Activated CD4-positive, alpha-beta T cell treated with anti-CD3 and anti-CD28 coated beads, Interleukin-2, amount 10 ng/mL, durations not matched to agents 7 days and 5 days (primary cell): ENCODE measurements at places on chromosomes 2 and 18.

DNA sequence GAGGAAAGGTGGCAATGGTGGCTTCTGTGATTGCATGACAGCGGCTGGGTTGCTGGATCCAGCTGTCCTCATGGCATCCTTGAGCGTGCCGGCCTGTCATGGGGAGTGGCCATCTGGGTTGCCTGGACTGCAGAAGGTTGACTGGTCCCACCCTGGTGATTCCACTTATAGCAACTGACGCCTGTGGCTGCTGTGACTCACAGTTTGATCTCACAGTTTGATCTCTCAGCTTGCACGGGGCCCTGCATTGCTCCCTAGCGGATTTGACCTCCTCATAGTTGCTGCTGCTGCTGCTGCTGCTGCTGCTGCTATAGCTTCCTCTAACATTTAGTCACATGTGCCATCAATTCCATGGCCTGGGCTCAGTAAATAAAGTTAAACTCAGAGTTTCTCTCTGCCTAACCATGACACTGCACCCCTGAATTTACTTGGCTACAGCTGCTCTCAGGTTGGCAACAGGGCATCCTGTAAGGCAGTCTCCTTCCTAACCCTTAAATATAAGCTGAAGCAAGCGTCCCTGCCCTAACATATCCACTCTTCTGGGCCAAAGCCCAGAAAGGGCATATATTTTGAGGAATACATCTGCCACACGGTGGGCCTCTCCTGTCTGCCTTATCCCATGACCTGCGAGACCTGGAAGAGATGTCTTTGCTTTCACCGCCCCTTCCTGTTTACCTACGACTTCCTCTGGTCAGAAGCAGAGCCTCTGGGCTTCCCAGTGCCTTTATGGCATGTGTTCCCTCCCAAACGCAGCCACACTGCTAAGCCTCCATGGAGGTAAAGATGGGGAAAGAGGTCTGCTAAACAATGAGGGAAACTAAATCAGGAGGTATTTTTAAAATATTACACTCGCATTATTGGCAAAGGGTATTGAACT, 37.8 kb upstream of the CCDC150 start:
- DNase-seq, result no peak

DNA sequence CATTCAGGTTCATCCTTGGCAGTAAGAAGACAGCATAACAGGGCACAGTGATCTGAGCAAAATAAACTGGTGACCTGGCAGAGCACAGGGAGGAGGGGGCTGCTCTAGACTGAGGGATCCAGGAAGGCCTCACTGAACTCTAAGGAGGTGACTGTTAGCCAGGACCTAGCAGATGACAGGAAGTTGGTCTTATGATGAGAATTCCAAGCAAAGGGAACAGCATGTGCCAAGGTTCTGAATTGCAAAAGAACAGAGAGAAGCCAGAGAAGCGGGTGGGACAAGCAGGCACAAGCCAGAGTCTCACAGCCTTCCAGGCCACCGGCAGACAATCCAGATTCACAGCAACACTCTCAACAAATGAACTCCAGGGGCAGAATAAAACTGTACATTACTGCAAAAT, 152.7 kb upstream of the PTPRM start:
- no peak for DNase-seq

DNA sequence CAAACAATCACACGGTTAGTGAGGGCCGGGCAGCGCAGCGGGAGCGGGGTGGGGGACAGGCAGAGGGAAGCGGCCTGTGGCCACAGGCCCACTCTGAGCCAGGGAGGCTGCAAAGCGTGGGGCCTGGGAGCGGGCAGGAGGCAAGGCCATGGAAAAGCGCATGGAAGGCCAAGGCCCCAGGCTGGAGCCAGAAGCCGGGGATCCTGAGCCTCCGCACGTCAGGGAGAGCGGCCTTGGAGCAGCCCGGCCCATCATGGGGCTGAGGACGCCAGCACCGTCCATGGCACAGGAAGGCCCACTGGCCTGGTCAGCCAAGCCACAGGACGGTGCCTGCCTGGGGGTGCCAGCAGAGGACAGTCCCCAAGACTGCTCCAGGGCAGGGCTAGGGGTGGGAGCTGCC, 43.1 kb downstream of the AQP12A start:
- DNase-seq, result no peak

DNA sequence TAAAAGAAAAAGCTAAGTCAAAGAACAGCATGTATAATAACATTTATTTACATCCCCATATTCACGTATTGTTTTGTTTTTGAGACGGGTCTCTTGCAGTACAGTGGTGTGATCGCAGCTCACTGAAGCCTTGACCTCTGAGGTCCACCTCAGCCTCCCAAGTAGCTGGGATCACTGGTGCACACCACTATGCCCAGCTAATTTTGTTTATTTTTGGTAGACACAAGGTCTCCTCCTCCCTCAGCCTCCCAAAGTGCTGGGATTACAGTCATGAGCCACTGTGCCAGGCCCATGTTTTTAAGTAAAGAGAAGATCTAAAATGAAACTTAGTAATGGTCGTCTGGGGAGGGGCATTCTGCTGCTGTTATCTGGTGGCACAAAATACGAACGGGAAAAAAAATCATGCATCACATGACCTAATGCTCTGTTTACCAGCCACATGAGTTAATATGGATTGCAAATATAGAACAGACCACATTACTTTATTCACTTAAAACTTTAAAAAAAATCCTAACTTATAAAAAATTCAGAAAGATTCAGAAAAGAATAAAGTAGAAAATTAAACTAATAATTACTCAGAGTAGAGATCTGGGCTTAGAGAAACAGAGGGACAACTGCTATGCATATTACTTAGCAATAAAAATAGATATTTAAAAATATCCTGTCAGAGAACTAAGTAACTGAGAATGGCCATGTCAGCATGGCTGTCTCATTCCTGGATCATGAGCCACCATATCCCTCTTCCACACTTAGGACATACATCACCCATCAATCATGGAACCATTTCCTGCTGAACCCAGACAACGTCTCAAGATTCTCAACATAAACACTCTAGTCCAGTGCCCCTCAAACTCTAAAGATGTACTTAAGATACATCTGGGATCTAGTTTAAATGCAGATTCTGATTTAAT, 7.3 kb downstream of the MMADHC start:
- DNase-seq, result no peak

DNA sequence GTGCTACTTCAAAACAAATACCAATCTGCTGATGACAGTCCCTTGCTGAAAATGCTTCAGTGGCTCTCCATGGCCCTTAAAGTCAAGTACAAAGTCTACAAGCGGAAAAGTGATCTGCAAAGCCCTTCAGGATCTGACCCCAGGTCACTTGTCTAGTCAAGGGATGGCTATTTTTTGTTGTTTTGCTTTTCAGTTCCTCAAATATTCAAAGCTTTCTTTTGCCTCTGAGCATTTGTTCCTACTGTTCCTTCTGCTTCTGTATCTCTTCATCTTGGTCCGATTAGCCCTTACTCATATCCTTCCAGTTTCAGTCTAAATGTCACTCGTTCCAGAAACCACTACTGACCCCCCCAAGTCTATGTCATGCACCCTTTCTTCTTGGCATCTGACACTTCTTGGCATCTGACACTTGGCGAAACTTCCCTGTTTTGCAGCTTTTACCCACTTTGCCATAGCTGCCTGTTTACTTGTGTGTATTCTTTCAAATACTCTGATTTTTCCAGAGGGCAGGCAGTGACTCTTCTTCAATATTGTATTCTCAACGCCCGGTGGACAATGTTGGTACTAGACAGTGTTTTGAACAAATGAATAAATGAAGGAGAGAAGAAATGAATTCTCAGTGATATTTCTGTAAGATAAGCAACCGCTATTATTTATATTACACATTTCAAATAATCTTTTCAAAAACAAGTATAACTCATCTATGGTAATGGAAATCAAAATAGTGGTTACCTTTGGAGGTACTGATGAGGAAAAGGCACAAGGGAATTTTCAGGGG, 175.9 kb upstream of the FN1 start:
- DNase-seq, result no peak

- DNase-seq, result no peak
Observed at GRCh38 chr2:117856415-117857210, 42.1 kb downstream of the DDX18 start.
